ENCODE measurements at places on chromosomes 2 and 18. TPM values are rescaled to one million over a fixed set of nuclear protein-coding genes. Genes with fewer than 3 reads are reported as not detected.

Gene ITPRIPL1
- 3.2 TPM for total RNA-seq

Gene SEPTIN10
- 73.1 TPM for total RNA-seq

Gene BMPR2
- total RNA-seq, result 47.9 TPM

Gene AMMECR1L
- total RNA-seq, result 14.2 TPM

- no peak for DNase-seq
Observed at GRCh38 chr18:78032574-78032973, 782.9 kb downstream of the GALR1 start.

- no peak for DNase-seq
Observed at GRCh38 chr18:58015065-58015780, 28.8 kb upstream of the NEDD4L start.

Data from fibroblast of villous mesenchyme (primary cell).